ENCODE measurements at places on chromosomes 16 and 17. TPM values are rescaled to one million over a fixed set of nuclear protein-coding genes. Genes with fewer than 3 reads are reported as not detected.
A peak's percentile ranks its signal among the peaks of the same experiment; 100 is the strongest.

CACNG4 gene
- not detected for polyA plus RNA-seq

KRT33A gene
- polyA plus RNA-seq, result not detected

AHSP gene
- polyA plus RNA-seq, result 1.8 TPM

GINS3 gene
- polyA plus RNA-seq, result 4.2 TPM

MRTFB gene
- 3.6 TPM for polyA plus RNA-seq

GRCh38 chr17:72567774-72568173 is 447.0 kb downstream of the SOX9 start:
- DNase-seq, result no peak

- DNase-seq, result no peak
Measured at GRCh38 chr16:57798267-57798810, 4.0 kb downstream of the KIFC3 start.

GRCh38 chr16:13931845-13932244 is 11.9 kb downstream of the ERCC4 start:
- peak; percentile 19 for DNase-seq

DNA sequence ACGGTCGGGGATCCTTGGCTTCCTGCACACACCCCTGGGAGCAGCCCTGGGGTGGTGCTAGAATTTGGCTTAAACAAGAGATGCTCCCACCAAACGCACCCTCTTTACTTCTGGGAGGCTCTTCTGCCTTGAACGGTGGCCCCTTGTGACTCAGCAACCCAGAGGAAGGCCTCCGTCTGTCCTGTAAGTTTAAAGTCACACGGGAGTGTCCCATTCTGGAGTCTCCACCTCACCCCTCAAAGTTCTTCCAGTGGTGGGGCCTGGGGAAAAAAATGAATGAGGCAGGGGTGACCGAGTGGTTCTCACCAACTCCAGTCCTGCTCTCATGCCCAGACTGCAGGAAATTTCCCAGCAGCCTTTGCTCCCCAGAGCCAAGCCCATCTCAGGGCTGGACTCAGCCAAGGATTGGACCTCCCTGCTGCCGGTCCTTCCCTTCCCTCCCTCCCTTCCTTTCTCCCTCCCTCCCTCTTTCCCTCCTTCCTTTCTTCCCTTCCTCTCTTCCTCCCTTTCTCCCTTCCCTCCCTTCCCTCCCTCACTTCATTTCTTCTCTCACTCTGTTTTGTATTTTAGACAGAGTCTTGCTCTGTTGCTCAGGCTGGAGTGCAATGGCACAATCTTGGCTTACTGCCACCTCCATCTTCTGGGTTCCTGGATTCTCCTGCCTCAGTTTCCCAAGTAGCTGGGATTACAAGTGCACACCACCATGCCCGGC is 11.4 kb downstream of the ITGAD start:
- no peak for DNase-seq

- no peak for DNase-seq
Measured at GRCh38 chr17:56300144-56300543, 146.9 kb downstream of the ANKFN1 start.

- DNase-seq, result no peak
Measured at GRCh38 chr16:63363738-63364137, 1327.5 kb upstream of the CDH8 start.

GRCh38 chr17:66466840-66467367 is 164.5 kb downstream of the PRKCA start:
- no peak for DNase-seq

GRCh38 chr16:80103463-80103862 is 437.3 kb upstream of the DYNLRB2 start:
- DNase-seq, result no peak

DNA sequence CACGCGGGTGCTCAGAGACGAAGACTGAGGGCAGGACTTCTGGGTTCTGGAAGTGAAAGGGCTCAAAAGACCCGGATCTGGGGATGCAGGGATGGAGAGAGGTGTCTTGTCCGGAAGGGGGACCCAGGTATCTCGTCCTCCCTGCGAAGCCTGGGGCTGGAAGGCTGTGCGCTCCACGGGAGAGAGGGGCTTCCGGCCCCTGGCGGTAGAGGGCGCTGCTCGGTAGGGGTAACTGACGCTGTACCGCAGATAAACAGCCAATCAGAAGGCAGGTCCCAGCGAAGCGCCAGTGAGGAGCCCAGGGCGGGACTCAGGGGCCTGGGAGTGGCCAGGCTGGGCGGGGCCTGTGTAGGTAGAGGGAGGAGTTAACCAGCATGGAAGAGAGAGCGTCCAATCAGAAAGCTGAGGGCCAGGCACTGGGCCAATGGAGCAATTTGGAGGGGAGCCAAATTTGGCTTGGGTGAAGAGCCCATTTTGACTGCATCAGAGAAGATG is 804 bp downstream of the TGFB1I1 start:
- DNase-seq, result no peak

- DNase-seq, result no peak
Measured at GRCh38 chr17:40841246-40841645, 18.8 kb upstream of the KRT10 start.

GRCh38 chr17:43880420-43880991 is 26.8 kb downstream of the MPP2 start:
- DNase-seq, result no peak

DNA sequence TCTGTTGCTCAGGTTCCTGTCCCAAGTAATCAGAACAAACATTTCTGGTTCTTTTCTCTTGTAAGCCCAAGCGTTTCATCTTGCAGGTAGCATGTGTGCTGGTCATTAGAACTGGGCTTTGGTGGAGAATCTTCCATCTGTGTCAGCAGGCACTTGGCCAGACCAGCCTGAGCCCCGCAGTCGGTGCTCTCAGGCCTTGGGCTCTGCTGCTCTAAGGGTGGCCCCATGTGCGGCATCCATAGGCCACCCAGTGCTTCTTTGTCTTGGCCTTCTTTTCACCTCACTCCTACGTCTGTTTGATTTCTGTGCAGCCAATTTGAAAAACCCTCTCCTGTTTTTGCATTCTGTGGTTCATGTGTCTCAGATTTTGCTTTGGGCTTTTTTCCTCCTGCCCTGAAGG is 51.6 kb downstream of the PLD6 start:
- no peak for DNase-seq

DNA sequence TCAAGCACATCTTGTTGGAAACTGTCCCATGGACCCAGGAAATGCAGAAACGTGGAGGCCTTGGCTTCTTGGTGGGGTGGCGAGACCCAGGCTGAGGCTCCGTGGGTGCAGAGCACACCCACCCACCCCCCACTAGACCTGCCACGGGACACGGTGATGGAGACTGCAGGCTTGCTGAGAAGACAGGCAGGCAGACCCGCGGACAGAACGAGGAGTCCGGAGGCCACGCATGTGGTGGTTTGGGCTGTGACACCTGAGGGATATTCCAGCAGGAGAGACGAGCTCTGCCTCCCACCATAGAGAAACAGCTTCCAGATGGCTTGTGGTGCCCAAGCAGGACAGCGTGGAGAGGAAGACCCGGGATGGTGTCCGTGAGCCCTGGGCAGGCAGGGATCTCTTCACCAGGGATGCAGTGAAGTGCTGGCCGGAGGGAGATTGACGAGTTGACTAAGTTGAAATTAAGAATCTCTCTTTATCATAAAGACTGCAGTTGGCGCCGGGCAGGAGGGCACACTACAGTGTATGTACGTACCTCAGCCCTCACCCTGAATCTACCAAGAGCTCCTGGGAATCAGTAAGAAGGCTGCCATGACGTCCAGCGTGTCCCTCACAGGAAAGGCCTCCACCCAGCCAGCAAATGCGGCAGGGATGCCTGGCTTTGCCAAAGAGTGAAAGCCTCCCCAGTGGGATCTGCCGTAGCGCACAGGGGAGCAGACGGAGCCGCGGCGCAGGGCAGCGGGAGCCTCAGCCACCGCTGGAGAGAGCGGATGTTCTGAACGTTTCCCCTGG is 8.2 kb downstream of the UBE2I start:
- no peak for DNase-seq

DNA sequence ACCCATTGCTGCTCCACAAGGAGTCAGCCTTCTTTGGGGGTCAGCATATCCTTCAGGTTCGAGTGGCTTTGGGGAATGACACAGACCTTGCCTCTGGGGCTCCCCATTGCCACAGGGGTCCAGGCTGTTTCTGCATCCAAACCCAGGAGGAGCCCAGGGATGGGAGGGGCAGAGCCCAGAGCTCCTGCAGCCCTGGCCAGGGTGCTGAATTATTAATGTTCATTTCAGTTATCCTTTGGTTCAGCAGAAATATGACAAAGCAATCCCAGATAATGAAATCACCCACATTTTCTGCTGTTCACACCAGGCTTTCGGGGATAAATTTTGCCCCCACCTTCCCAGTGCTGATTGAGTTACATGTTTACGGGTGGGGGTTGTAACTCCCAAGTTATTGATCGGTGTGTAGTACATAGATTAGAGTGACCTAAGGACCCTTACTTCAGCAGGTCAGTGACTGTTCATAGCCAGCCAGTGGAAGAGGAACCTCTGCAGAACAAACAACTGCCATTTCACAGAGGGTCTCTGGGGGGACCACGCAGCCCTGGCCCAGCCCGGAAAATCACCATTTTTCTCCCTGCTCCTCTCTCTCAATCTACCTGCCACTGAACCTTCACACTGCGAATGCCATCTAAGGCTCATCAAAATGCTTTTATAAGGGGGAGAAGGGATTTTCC is 240.3 kb upstream of the N4BP1 start:
- no peak for DNase-seq

- no peak for DNase-seq
Measured at GRCh38 chr17:67364847-67365737, 1.3 kb downstream of the PSMD12 start.

GRCh38 chr17:17351901-17352781 is 49.0 kb downstream of the NT5M start:
- no peak for DNase-seq

GRCh38 chr17:30831663-30832437 is at the start of gene ATAD5:
Gene ATAD5, plus strand, starts transcription at chr17:30831966. Its CDS starts 382 bp downstream, at chr17:30832348.
- peak; percentile 87 for DNase-seq

GRCh38 chr16:84115919-84116719 is 623 bp downstream of the MBTPS1 start:
- DNase-seq, result no peak

DNA sequence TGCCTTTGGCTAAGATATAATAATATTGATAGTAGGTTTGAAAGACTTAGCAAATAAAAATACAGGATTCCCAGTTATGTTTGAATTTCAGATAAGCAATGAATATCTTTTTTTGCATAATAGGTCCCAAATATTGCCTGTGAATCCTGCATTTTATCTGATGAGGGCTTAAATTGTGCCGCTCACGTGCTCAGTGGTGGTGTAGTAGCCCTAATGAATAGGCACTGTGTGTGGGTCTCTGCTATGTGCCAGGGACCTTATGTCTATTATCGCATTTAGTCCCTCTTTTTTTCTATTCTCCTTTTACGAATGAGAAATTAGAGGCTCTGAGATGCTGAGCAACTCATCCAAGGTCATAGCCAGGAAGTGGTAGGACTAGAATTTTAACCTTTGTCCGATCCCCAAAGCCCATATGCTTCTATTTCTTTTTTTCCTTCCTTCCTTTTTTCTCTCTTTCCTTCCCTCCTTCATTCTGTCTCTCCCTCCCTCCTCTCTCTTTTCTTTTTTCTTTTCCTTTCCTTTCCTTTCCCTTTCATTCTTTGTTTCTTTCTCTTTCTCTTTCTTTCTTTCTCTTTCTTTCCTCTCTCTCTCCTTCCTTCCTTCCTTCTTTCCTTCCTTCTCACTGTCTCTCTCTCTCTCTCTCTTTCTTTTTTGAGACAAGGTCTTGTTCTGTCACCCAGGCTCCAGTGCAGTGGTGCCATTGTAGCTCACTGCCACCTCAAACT is 47.2 kb downstream of the RGS9 start:
- no peak for DNase-seq
